Right hindlimb (tissue), 1 donor: ENCODE measurements at places on chromosomes 3 and 15.

DNA sequence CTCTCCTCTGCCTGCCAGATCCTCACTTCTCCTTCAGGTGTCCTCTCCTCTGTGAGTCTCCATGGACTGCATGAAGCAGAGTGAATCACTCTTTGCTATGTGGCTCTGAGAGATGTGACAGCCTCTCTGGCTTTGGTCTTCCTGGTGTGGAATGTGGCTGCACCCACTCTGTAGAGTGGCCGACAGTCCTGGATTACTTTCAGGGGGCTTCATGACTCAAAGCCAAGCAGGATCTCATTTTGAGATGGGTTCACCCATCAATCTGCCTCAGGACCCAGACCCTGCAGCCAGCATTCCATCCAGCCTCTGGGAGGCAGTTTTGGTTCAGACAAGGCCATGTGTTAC lies 221.9 kb upstream of the LYSMD4 start:
- DNase-seq = no peak

GRCh38 chr3:58696093-58696492 lies 29.5 kb upstream of the FAM3D start:
- no peak for DNase-seq

DNA sequence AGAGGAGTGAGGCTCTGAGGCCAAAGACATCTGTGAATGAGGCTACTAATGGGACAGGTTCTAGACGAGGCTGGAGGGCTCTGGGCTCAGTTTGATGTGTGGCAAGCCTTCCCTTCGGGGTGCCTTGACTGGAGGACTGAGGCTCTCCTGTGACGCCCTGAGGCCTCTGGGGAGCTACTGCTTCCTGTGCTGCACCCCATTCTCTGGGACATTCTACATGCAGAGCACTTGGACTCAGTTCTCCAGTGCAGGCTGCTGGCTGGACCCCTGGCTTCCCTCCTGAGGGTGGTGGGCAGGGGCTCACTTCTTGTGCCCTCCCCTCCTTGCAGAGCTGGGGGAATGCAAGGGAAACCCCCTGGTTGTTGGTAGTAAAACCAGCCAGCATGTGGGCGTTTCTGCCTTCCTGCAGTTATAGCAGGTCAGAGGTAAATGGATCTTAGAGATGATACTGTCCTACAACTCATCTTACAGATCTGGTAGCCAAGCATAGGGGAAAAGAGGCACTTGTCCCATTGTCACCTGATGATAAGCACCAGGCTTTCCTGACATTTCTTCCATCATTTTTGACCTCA lies 133.3 kb downstream of the CHDH start:
- DNase-seq = no peak

DNA sequence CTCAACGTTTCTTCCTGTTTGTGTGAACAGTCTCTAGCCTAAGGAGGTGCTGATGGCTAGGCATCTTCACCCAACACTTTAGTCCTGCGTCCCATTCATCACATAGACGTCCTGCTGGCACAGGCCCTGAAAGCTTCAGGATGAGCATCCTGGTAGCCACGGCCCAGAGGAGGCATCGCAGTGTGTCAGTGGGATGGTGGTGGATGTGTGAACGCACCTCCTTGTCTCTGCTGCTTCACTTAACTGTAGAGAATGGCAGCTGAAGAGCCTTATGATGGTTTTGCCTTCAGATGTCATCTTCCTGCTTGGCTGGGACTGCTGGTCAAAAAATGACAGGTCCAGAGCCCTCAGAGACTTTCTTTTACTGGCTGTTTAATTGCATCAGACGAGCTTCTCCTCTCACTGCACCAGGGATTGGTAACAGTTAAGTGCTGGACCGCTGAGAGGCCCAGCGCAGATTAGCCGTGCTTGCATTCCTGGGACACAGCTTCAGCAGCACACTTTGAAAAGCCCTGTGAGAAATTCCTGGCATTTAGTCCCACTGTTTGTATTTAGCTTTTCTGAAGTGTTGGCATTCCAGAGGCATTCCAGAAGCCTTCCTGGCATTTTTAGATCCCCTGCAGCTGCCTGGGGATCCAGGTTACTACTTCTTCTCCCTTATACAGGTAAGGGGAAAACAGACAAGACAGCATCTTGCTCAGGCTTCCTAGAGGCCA lies 132.4 kb upstream of the PLXNA1 start:
- no peak for DNase-seq

- DNase-seq = no peak
Measured at GRCh38 chr3:130671545-130672312, 74.9 kb downstream of the PIK3R4 start.

DNA sequence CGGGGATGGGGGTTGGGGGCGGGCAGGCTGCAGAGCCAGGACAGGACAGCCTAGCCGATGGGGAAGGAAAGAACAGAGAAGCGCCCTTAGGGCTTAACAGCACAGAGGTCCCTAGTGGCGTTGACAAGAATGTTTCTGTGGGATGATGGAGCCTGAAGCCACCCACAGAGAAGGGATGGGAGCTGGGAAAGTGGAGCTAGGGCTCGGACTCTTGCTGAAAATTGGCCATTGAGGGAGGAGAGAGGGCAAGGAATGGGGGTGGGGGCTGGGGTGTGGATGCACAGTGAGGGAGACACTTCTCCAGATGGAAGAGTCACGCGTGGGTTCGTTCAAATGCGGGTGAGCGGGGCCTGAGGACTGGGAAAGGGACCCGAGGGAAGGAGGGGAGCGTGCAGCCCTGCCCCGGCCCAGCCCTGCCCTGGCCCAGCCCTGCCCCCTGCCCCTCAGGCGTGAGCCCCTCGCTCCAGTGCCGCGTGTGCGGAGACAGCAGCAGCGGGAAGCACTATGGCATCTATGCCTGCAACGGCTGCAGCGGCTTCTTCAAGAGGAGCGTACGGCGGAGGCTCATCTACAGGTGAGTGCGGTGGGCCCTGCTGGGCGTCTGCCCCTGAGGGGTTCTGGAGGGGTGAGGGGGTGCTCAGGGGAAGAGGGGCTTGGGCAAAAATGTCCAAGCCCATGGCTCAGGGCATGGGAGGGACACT lies 832 bp downstream of the NR2E3 start:
- no peak for DNase-seq

- DNase-seq = no peak
Measured at GRCh38 chr3:153350420-153350819, 188.4 kb downstream of the RAP2B start.

DNA sequence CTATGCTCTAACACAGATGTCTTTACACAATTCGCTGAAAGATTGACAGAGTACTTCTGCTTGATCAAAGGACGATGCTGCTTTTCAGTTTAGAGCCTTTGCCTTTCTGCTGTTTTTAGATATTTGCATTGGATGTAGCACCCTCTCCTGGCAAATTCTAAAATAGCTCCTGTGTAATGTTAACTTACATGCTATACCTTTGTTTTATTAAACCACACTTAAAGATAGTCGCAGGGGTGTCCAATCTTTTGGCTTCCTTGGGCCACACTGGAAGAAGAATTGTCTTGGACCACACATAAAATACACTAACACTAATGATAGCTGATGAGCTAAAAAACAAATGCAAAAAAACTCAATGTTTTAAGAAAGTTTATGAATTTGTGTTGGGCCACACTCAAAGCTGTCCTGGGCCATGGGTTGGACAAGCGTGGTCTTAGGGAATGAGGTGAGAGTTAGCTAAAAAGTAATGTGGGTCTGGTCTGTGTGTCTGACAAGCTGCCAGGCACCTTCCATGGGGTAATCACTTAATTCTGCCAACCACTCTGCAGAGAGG lies 62.9 kb downstream of the ATG7 start:
- peak; percentile 25 for DNase-seq

DNA sequence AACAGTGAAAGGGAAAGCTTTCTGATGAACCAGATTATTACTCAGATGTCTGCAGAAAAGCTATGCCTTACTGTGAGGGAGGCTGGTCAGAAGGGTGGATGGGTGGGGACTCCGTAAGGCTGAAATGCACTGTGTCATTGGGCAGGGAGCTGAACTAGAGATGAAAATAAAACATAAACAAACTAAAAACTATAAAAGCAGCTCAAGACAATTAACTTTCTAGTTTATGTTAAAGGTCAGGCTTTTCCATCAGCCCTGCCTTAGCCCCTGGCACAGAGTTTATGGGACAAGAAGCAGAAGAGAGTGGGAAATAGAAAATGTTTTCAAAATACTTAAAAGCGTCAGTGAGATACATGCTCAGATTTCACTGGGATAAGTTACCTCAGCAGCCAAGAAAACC lies 310.0 kb upstream of the UBE2E2 start:
- DNase-seq = peak; percentile 49

GRCh38 chr3:17013571-17013970 lies 128.8 kb downstream of the PLCL2 start:
- DNase-seq = no peak

DNA sequence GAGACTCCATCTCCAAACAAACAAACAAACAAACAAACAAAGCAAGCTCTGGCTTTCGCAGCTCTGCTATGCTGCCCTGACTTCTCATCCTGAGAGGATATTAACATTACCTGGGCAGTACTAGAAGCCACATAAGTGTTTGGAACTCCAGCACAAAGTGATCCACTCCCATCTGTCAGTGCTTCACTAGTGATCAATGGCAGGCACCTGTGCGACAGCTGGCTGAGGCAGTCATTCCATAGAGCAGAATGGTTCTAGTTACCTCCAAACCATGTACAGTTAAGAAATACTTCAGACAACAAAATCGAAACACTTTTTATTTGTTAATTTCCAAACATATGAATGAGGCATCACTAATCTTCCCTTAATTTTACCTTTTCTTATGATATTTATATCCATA lies 2.8 kb upstream of the MB21D2 start:
- DNase-seq = no peak

DNA sequence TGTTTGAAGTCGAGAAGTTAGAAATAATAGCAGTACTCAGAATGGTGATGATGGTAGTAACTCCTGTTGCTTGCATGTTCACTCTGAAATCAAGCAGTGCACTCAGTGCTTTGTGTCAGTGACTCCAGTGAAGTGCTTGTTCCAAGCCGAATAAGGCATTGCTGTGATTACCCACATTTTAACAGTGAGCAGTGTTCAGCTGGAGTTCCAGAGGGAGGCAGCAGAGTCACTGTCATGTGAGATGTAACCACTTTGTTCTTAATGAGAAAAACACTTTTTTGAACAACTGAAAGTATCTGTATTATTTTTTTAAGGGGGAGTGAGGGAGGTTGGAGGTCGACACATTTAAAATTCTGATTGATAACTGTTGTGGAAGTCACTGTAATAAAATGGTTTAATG lies 3.7 kb downstream of the MDFIC2 start:
- DNase-seq = peak; percentile 20

- no peak for DNase-seq
Measured at GRCh38 chr3:102034639-102035451, 185.5 kb downstream of the NFKBIZ start.

DNA sequence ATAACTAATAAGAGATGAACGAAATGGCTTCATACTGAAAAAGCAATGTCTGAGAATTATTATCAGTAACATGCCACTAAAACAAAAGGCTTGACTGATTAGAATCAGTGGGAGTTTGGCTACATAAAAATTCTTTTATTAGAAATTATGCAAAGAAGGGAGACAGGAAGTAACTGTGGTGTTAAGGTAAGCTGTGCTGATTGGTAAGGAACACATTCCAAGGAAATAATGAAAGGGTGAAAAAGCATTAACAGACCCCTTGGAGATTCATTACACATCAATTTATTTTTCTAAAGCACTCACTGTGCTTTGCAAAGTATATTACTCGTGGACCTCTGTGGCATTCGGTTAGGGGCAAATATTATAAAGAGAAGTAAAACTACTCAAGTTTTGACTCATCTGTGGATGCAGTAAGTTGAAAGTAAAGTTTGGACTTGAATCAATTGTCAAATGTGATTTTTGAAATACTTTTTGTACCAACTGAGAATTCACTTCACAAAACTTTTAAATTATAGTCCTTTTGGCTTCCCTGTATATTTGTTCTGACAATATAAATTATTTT lies 176.1 kb upstream of the ZPLD1 start:
- no peak for DNase-seq

GRCh38 chr3:31490502-31490901 lies 42.2 kb upstream of the STT3B start:
- no peak for DNase-seq

DNA sequence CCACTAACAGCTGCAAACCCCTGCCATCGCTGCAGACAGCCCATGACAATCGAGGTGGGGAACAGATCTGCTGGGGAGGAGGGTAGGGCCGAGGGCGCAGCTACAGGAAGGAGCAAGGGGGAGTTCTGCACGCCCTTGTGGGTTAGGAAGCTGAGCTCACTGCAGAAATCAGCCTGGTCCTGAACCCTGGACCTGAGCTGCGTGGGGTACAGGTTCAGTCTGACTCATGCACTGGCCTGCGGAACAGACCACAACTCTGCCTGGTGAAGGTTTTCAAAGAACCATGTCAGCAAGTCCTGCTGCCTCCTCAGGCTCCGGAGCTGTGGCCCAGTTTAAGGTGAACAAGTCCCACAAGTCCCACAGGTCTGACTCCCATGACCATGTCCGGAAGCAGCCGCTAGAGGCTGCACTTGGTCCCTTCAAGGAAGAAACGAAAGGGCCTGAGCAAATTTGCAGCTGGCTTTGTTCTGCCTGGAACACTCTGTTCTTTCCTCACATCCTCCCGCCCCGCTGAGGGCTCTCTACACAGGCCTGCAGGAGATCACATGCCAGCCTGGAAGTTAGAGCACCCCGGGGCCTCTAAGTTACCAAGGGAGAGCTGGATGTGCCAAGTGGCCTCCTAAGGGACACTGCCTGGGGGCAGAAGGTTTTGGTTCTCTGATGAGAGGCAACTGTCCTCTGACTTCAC lies 49.4 kb upstream of the AKAP13 start:
- peak; percentile 89 for DNase-seq

DNA sequence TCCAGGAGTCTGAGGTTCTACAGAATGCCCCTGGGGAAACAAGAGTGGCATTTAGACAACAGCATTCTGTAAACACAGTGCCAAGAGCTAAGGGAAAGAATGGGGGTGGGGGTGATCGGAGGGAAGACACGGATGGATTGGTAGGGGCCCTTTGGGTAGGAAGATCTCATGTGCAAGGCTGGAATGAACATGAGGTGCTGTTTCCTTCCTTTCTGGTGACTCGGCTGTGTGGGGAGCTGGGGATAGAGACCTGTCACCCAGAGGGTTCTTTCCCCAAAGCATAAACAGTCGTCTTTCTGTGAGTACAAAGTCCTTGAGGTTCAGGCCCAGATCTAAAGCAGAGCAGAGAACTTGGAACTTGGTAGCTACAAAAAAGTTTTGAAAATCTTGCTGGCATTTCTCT lies 11.7 kb downstream of the TPM1 start:
- no peak for DNase-seq

GRCh38 chr3:129413687-129414506 lies 14.5 kb downstream of the EFCAB12 start:
- peak; percentile 5 for DNase-seq

GRCh38 chr3:56845505-56845904 lies 43.8 kb upstream of the ARHGEF3 start:
- no peak for DNase-seq

- no peak for DNase-seq
Measured at GRCh38 chr3:37941608-37942508, 48.7 kb upstream of the VILL start.

DNA sequence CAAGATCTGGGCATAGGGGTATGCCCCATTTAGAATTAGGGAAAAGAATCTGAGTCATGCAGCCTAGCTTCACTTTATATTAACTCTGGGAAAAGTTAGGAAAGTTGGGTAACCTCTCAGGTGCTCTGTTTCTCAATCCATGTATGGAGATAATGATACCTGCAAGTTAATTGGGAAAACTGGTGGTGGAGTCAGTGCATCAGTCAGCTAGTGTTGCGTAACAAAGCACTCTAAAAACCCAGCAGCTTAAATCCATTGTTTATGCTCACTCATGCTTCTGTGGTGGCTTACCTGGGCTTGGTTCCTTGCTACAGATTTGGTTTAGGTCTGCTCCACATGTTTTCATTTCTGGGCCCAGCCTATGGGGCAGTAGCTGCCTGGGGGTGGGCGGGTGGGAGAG lies 91.0 kb downstream of the SMAD3 start:
- no peak for DNase-seq
